HS-27A (cell line): ENCODE measurements at places on chromosomes 7 and 10.

DNA sequence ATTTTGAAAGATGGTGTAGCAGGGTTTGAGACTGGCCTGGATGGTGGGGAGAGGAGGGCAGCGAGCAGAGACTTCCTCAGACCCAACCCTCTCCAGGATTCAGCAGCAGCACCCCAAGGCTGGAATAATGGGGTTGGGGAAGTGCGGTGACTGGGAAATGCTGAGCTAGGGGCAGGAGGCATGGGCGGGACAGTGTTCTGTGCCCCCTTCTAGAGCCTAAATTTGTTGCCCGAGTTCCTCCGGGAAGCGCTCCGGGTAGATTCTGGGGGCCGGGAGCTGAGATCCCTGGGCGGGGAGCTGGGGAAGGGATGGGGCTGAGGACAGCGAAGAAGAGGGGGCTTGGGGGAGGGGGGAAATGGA is at the start of gene CHAT:
CHAT (plus strand) TSS at position 156 of the 360 bp plus-strand sequence; CDS start at position 309, 153 bp downstream.
- no peak for DNase-seq

GRCh38 chr7:44881066-44881600 is 4.2 kb downstream of the PURB start:
- no peak for DNase-seq

GRCh38 chr10:76902949-76903348 is 734.7 kb downstream of the KCNMA1 start:
- DNase-seq, result no peak

- no peak for DNase-seq
Observed at GRCh38 chr7:27948861-27949260, 208.9 kb downstream of the TAX1BP1 start.

DNA sequence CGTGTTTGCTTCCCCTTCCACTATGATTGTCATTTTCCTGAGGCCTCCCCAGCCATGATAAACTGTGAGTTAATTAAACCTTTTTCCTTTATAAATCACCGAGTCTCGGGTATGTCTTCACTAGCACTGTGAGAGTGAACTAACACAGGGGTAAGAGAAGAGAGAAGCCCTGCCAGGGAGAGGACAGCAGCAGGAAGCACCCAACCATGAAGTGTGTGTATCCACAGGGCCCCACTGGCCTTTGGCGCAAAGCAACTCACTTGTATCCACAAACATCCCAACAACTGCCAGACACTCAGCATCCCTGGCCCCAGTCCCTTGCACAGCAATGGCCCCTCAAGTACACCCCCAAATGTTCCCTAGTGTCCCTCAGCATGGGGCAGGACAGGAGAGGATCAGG is 115.1 kb downstream of the MAD1L1 start:
- DNase-seq, result no peak

- no peak for DNase-seq
Observed at GRCh38 chr7:103777440-103777839, 212.0 kb downstream of the RELN start.

- no peak for DNase-seq
Observed at GRCh38 chr10:1251769-1252168, 195.6 kb downstream of the WDR37 start.

DNA sequence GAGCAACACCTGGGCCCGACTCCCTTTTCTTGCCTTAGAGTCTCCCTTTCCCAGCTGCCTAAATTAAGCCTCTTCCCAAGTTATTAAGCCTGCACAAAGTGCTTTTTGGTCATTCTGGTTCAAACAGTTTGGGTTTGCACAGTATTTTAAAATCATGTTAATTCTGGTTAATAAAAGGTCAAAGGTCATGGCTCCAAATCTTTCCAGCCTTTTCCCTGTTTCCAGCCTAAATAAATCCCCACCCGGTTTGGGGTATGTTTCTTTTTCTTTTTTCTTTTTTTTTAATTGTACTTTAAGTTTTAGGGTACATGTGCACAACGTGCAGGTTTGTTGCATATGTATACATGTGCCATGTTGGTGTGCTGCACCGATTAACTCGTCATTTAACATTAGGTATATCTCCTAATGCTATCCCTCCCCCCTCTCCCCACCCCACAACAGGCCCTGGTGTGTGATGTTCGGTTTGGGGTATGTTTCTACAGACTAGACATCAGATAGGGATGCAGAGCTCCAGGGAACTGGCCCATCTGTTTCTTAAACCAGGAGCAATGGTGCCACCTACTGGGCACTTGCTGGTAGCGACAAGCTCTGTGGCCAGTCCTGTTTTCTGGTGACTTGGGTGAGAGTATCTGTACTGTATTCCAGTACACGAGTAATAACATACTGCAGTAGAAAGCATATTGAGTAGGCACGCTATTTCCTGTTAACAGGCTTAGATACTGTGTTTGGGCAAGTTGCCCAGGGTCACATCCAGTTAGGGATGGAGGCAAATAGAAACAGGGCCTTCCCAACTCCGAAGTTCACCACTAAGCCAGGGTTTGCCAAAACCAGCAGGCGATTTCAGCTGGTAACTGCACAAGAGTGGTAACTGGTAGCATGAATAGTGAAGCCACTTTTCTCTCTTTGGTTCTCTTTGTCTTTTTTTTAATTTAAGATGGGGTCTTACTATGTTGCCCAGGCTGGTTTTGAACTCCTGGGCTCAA is 60.6 kb upstream of the TRIM8 start:
- peak; percentile 29 for DNase-seq

GRCh38 chr7:141713890-141714289 is 5.7 kb downstream of the WEE2 start:
- no peak for DNase-seq

DNA sequence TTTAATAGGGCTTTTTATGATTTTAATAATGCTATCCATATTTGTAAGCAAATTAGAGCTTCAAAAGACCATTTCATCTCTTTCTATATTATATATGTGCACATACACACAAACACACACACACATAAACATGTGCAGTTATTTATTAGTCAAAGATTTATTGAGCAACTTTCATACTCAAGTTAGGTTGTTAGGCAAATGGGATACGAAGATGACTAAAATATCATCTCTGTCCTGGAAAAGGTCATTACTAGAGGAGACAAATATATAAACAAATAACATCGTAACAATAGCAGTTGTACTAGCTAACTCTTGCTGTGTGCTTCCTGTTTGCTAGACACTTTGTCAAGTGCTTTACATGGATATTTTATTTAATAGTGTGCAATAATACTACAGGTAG is 307.9 kb downstream of the SNX13 start:
- DNase-seq, result no peak

- DNase-seq, result no peak
Observed at GRCh38 chr10:113108948-113109347, 158.9 kb downstream of the TCF7L2 start.

- no peak for DNase-seq
Observed at GRCh38 chr7:112010994-112011393, 195.2 kb downstream of the DOCK4 start.

GRCh38 chr7:135843214-135843613 is 94.6 kb upstream of the FAM180A start:
- DNase-seq, result no peak

GRCh38 chr7:151245360-151246101 is 3.0 kb downstream of the SMARCD3 start:
- no peak for DNase-seq

- DNase-seq, result no peak
Observed at GRCh38 chr10:80452069-80452468, 2.0 kb upstream of the TSPAN14 start.

DNA sequence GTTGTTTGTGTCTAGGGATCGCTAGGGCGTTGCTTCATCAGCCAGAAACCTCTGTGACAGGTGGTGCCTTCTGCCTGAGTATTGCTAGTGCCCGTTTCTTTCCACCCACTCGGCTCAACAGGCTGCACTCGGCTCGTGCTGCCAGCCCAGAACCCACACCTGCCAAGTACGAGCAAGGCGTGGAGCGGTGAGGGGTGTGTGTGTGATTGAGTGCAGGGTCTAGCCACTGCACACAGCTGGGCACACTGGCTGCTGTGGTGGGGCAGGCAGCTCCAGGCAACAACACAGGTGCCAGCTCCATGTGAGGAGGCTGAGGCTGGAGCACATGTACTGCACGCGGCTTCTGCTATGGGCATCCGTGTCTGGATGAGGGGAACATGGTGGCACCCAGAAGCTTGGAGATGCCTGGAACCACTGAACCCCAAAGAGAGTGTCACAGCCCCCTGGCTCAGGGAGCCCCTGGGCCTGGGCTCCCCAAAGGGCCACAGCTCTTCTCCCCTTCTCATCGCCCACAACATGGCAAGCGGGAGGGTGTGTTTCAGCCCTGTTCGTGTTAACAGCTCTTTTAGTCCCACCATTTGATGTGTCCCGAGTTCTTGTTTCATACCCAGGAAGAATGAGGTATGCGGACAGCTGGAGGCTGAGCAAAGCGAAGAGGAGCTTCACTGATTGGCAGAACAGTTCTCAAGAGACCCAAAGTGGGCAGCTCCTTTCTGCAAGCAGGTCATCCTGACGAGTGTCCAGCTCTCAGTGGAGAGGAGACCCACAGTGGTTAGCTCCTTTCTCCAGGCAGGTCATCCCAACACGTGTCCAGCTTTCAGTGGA is 78.1 kb downstream of the HDAC9 start:
- DNase-seq, result no peak
